Endodermal cell (in vitro differentiated cells): ENCODE measurements at places on chromosomes 2 and 18. TPM values are rescaled to one million over a fixed set of nuclear protein-coding genes. Genes with fewer than 3 reads are reported as not detected.

DNA sequence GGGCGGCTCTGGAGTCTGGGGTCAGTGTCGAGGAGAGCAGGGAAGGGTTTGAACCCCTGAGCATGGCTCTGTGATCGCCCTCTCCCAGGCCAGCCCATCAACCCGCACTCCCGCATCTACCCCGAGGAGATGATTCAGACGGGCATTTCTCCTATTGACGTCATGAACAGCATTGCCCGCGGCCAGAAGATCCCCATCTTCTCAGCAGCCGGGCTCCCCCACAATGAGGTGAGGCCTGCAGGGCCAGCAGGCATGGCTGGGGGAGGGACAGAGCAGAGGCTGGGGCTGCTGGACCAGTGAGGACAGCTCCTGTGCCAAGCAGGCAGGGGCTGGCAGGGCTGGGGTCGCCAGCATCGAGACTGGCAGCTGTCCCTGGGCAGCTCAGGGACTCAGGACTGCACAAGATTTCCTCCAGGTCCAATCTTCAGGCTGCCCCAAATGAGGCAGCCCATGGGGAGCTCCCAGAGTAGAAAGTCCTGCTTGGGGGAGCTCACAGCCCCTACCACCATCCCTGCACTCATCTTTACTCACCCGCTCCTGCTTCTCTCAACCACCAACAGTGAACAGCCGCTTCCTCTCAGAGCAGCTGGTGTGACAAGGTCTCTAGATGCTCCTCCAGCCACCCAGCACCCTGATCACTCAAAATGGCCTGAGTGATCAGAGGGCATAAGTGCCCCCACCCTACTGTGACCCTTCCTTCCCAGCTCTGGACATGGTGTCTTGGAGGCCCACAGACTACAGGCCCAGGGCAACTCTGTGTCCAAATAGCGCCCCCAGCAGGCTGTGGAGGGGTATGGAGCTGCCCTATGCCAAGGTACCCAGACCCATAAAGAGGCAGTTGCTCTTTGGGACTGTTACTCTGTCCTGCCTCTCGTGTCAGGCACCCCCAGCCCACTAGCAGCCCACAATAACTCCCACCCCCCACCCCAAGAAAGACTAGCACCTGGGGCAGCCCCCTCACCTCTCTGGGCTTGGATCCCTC, 18.3 kb upstream of the ANKRD53 start:
- peak; percentile 83 for DNase-seq

- no peak for DNase-seq
Observed at GRCh38 chr18:45752681-45753080, 28.7 kb downstream of the SLC14A1 start.

Gene RTP5
- total RNA-seq = not detected in 3 replicates

Gene SIX3
- total RNA-seq = 1.9 to 5.2 TPM (median 1.9 TPM) in 3 replicates

Gene MARCHF4
- 0.86 and 1.0 TPM in 2 replicates for total RNA-seq
